ENCODE measurements at places on chromosomes 11 and 22.

- no peak for DNase-seq
Measured at GRCh38 chr22:46972256-46972655, 209.8 kb downstream of the TBC1D22A start.

GRCh38 chr11:17381156-17381555, 7.3 kb downstream of the KCNJ11 start:
- no peak for DNase-seq

- DNase-seq = no peak
Measured at GRCh38 chr11:241634-242033, 4.9 kb downstream of the PSMD13 start.

- DNase-seq = no peak
Measured at GRCh38 chr22:39832627-39833074, 60.9 kb downstream of the ENTHD1 start.

DNA sequence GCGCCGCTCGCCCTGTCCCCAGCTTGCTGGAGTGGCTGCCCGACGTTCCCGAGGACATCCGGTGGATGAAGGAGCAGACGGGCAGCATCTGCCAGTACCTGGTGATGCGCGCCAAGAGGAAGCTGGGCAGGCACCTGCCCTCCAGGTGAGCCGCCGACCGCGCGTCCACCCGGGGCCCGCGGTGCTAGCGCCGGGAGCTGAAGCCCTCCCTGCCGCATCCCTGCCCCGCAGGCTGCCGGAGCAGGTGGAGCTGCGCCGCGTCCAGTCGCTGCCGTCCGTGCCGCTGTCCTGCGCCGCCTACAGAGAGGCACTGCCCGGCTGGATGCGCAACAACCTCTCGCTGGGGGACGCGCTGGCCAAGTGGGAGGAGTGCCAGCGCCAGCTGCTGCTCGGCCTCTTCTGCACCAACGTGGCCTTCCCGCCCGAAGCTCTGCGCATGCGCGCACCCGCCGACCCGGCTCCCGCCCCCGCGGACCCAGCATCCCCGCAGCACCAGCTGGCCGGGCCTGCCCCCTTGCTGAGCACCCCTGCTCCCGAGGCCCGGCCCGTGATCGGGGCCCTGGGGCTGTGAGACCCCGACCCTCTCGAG, 3.3 kb upstream of the CRACR2B start:
- DNase-seq = no peak

DNA sequence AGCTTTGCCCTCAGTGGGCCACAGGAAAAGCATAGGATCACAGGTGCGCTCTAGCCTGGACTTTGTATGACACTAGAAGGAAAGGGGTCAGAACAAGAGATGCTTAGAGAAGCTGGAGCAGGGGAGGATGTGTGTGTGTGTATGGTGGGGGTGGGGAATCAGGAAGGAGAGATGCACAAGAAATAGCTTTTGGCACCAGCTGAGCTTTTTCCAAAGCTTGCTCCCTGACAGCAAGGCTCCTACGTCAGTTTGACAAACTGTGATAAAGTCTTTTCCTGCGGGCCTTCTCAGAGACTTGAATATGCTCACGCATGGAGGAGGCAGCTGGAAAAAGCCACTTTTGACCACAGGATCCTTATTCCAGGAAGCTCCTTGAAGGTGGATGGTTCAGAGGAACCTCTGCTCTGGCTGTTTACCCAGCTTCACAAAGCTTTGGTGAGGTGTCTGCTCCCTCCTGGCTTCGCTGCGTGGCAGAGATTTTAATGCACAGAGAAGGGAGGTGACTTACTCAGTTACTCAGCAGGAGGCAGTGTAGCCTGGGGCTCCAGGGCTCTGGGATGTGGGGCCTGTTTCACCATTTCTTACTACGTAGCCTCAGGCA, 3.9 kb downstream of the CDC42EP1 start:
- DNase-seq = peak; percentile 30

- DNase-seq = no peak
Measured at GRCh38 chr11:114073828-114074381, 14.4 kb downstream of the ZBTB16 start.

DNA sequence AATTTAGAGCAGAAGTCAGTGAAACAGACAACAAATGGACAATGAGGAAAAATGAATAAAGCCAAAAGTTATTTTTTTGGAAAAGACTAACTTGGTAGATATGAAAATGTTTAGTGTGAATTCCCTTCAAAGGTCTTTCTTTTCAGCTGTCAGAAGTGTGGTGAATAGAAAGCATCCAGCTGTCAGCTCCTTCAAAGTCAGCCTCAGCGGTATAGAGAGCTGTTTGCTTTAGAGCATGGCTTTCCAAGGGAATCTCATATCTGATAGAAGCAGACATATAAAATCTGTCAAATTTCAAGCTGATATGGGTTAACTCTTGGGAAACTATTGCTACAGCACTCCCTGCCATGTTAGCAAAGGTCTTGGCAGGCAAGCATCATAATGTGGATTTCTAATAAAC, 309.3 kb downstream of the CASP12 start:
- no peak for DNase-seq

GRCh38 chr11:34601085-34601444, 19.8 kb upstream of the EHF start:
- peak; percentile 1 for DNase-seq

GRCh38 chr11:57622263-57622662, 24.8 kb downstream of the SERPING1 start:
- no peak for DNase-seq

- DNase-seq = no peak
Measured at GRCh38 chr11:129443276-129443675, 67.6 kb downstream of the BARX2 start.

DNA sequence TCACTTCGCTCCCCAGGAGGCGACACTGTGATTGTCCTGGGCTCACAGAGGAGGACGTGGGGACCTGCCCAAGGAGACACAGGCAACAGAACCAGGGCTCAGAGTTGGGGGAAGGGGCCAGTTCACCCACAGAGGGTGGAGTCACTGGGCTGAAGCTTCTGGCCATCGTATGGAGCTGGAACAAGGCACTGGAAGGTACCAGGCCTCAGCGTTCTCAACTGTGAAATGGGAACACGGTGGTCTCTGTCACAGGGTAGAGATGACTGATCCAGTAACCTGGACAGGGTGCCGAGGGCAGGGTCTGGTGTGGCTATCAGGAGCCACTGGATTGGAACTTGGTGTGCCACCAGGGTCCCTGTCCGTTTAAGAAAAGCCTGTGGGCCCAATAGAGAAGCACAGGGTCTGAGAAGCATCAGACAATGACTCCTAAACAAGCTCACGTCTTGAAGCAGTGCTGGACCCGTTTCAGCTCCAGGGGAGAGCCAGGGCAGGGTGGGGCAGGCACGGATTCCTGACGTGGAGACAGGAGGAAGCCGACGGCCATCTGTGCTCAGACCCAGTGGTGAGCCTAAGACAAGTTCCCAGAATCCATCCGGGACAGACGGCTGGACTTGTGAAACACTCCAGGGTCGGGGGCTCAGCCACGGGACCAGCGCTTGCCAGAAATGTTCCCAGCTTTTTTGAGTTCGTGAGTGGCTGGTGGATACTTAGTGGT, 25.0 kb upstream of the KCNQ1OT1 start:
- no peak for DNase-seq

DNA sequence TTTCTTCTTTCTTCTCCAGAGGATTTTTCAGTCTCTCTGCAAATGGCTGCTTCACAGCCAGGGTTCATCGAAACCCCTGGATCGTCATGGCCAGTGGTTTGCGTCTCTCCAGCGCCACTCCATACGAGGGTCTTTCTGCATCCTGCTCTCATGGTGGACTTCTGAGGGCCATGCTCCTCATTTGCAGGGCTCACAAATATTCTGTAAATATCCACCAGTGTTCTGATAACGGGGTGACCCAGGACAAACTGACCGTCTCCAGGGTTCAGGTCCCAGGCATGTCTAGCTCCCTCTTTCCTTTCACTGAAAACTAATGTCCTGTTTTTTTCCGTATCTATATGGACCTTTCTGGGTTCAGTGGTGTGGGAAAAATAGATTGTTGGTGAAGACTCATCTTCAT, 15.7 kb upstream of the VPREB1 start:
- no peak for DNase-seq
